Effector memory CD8-positive, alpha-beta T cell (primary cell): ENCODE measurements at places on chromosomes 12 and 14.

GRCh38 chr12:78095623-78096022, 264.9 kb downstream of the NAV3 start:
- H3K4me3 ChIP-seq: no peak overlapping the region
- H3K27ac ChIP-seq: no peak overlapping the region
- H3K36me3 ChIP-seq: no peaks in the 10 kb centered on the region
- no peaks in the 10 kb centered on the region for H3K27me3 ChIP-seq
- H3K4me1 ChIP-seq: no peaks in the 10 kb centered on the region
- DNase-seq: no peak

DNA sequence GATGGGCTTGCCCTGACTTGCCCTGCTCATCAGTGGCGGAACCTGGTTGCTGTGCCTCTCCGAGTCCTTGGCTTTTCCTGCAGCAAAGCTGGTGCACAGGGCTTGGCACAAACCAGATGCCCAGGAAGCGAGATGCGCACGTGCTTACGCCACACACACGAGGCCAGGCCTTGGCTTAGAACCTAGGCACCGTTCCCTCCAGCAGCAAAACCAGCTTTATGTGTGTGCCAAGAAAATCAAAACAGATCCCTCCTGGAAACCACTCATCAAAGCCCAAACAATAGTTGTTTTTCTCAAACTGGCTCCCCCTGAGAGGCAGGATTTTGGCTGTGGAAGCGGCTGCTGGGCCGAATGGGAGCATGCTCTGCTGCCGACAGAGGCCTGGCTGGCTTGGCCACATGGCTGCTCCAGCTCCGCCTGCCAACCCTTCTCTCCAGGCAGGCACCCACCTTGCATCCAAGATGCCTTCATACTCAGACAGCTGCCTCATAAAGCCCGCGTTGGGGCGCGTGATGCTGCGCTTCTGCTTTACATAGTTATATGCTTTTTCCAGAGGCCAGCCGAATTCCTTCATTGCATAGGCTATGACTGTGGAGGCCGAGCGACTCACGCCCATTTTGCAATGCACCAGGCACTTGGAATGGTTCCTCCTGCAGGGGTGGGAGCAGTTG, 58.7 kb downstream of the SSH1 start:
- H3K27ac ChIP-seq: no peak overlapping the region
- no peak overlapping the region for H3K4me3 ChIP-seq
- DNase-seq: no peak

- peaks cover 10% of the 10 kb centered on the region for H3K4me1 ChIP-seq
- peaks cover 4% of the 10 kb centered on the region for H3K36me3 ChIP-seq
Observed at GRCh38 chr14:39107591-39107996, 4.6 kb upstream of the SEC23A start.

DNA sequence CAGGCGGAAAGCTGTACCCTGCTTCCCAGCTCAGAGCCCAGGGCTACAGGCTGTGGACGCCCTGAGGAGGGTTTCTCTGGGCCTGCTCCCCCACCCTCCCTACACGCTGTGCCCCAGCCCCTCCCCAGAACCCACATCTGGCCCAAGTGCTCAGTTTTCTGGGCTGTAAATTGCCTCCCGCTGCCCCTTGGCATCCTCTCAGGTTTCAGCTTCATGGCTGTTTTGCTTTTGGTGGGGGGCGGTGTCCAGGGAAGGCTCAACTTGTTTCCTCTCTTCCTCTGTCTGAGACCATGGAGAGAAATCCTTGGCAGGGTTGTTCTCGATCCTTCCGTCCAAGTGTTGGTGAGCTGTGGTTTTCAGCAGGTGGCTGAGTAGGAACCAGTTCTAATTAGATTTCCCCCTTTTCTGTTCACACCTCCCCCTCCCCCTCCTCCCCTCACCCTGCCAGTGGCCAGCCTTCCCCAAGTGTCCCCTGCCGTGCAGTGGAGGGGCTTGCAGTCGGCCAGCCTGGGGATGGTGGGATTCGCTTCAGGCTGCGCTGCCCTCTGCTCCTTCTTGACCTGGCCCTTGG, 61.8 kb downstream of the TSPAN9 start:
- no peak overlapping the region for H3K4me3 ChIP-seq
- H3K36me3 ChIP-seq: no peaks in the 10 kb centered on the region
- DNase-seq: no peak
- H3K4me1 ChIP-seq: no peaks in the 10 kb centered on the region
- H3K27ac ChIP-seq: no peak overlapping the region

DNA sequence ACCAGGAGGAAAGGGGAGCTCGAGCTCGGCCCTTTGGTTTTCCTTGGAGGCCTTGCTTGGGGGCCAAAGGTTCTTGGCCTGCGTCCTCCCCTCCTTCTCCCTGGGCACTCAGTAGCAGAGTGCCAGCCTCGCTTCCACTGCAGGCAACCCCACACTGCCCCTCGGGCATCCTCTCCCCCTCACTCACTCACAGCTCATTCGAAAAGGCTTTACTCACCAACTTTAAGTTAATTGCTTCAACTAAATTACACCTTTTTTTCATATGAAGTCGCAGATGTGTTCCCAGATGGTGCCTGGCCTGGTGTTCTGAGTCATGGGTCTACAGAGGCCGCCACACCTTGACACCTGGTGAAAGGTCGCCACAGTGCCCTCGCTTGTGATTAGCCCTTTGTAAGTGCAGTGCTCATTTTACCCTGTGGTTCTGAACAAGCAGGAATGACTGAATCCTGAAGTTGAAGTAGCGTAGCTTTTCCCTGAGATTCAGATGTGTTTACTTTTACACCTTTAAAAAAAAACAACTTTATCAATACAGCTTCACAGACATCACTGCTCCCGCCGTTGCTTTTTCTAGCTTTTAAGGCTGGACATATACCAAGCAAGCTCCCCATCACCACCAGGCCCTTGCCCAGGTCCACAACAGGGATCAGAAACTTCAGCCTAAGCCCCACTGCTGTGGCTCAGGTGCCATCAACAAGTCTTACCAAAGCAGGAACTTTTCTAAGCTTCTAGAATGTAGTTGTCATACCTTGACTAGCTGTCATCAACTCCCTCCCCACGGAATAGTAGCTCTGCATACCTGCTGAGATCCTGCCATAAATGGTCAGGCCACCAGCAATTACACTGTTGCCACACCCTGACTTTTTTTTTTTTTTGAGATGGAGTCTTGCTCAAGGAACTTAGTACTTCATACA, 20.3 kb upstream of the ADIPOR2 start:
- H3K27ac ChIP-seq: no peak overlapping the region
- no peaks in the 10 kb centered on the region for H3K27me3 ChIP-seq
- H3K4me3 ChIP-seq: no peak overlapping the region
- peaks cover 4% of the 10 kb centered on the region for H3K36me3 ChIP-seq
- H3K4me1 ChIP-seq: peaks cover 23% of the 10 kb centered on the region
- no peak for DNase-seq

DNA sequence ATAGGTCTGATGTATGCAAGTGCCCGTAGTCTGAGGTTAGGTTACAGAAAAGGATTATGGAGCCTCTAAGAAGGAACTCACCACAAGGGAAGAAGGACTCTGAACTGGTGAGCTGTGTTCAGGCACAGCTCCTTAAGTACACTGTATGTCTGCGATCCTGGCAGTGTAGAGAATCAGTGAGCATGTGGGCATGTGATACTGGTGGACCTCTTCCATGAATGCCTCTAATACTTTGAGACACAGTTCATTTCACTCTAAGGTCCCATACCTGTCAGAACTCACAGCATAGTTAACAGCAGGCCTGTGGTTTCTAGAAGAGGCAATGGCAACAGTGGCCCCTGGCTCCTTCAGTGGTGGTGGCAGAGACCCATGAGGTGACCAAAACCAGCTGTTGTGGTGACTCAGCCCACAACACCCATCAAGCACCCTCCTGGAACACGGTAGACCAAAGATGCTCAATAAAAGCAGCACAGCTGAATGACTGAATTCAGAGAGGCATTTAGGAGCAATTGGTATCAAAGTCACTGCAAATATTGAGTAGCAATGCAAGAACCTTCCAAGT, 6.9 kb upstream of the OR6J1 start:
- no peak for DNase-seq
- no peak overlapping the region for H3K27ac ChIP-seq
- H3K4me3 ChIP-seq: no peak overlapping the region
- peaks cover 16% of the 10 kb centered on the region for H3K27me3 ChIP-seq
- H3K4me1 ChIP-seq: no peaks in the 10 kb centered on the region
- H3K36me3 ChIP-seq: no peaks in the 10 kb centered on the region
